ENCODE measurements at places on chromosomes 3 and 15.

GRCh38 chr3:147941969-147942368 is 532.8 kb downstream of the ZIC1 start:
- DNase-seq, result no peak

DNA sequence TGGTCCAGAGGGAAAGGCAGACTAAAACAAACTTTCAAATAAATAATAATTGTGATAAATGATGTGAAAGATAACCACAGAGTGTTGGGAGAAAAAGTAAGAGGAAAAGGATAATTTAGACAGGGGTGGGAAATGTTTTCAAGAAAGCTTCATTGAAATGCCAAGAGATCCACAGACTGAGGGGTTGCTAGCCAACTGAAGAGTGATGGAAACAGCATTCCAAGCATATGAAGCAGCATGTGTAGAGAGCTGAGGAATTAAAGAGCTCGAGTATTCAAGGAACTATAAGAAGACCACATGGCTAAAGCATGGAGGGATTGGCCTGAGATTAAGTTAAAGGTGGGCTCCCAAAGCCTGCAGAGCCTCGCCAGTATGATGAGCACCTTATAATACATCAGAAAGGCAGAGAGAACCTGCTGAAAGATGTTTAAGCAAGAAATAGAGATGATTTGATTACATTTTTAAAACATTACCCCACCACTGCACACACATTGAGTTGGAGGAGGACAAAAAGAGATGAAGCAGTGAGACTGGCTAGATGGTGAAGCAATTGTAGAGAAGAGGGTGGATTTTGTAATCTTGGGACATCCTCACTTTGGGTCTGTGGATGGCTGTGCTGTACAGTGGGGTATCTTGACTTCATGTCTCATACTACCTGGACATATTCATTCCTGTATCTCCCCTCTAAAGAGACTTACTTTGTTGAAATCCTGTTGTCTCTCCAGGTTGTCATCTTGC is 100.8 kb downstream of the STAC start:
- no peak for DNase-seq

DNA sequence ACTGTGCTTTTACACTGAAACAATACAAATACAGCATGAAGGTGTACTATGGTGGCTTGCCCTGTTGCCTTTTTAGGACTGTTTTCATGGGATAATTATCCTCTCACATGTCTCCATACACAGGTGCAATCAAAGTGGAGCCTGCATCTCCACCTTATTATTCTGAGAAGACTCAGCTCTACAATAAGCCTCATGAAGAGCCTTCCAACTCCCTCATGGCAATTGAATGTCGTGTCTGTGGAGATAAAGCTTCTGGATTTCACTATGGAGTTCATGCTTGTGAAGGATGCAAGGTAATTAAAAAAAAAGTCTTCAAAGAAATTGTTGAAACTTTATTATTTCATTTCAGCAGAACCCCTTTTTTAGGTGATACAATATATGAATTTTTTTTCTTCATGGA is 92.3 kb downstream of the PPARG start:
- DNase-seq, result no peak

DNA sequence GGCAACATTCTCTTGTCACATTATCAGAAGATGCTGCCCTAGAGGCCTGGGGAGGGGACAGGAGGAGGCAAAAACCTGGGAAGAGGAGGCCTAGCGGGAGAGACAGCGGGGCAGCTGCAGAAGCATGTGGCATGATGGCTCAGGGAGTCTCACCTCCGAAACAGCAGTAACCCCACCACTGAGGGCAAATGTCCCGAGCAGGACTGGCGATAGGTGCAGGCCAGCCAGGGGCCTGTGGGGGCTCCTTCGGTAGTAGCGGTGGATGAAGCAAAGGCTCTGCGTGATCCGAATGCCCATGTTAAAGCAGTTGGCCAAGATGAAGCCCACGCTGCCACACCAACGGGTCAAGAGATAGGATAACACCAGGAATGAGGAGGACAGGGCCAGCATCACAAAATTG is 38.0 kb downstream of the RFT1 start:
- DNase-seq, result no peak

DNA sequence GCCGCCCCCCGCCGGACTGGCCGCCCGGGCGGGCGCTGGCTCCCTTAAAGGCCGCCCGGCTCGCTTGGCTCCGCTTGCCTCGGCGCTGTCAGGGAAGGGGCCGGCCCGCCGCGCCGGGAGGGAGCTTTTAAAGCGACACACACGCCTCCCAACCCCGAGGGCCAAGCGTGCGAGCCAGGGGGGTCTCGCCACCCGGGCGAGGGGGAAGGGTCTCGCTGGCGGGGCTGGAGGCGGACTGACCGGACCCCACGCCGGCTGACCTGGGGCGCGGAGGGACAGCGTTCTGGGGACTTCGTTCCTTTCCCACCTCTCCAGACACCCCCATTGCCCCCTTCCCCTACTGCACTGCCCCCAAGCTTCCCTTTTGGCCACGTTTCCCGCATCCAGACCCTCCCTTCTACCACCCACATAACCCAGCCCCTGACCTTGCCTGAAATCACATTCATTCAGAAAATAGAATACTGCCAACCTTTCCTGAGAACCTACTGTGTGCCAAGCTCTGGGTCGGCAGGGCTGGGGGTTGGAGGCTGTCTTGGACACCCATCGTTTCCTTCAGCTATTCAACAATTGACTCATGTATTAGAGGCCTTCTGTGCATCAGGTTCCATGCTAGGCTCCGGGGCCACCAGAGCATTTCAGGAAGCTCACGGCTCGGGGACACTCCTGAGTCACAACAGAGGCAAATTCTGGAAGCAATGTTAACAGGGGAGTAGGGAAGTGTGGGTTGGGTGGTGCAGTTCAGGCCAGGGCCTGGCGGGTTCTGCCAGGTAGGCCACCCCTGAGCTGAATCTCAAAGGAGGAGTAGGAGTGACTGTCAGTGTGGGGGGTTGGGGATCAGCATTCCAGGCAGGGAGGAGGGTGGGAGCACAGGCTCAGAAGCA is at the start of gene INSYN1:
Gene INSYN1, minus strand, starts transcription at position 102 of the 881 bp plus-strand sequence. CDS start 2,221 bp downstream, outside the sequence.
- peak; percentile 59 for DNase-seq

GRCh38 chr3:147656023-147656422 is 246.9 kb downstream of the ZIC1 start:
- DNase-seq, result no peak

DNA sequence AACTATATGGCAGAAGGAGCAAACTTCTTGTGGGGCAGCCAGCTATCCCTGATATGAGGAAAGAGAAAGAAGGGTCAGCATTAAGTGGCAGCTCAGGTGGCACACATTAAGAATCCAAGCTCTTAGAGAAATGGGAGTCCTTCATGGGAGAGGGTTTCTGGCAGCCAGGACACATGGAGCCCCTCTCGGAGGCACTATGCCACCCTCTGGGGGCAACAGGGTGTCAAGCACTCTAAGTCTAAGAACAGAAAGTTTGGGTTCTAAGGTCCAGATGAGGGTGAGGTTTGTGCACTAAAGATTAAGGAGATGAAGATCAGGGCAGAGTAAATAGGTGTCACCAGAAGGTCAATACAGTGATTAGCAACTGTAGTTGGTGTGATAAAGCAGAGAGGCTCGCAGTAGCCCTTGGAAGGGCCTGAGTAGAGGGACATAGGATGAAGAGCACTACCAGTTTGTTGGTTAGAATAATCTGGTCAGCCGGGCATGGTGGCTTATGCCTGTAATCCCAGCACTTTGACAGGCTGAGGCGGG is 89.3 kb downstream of the ST6GAL1 start:
- DNase-seq, result no peak

DNA sequence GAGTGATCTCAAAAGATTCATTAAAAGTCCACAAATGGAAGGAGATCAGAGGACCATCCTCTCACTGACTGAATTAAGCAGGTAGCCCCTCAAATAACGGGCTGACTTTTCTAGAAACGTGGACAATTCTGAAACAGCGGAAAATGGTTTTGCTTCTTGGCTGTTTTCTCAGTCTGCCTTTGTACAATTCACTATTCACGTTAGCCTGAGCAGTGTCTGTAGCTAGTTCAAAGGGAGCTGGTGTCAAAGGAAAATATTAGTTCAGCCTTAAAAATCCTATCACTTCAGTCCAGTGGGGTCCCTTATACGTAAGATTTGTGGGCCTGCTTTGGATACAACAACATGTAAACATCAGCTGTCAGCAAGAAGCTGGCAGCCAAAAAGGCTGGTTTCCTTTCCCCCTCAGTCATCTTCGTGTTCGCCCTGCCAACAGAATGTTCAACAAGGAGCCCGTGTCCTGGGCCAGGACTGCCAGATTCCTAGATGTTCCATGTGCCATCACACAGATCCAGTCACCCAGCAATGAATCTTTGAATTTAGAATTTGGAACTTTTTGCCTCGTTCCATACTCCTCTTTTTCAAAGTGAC is 19.3 kb downstream of the LMCD1 start:
- peak; percentile 65 for DNase-seq

- DNase-seq, result peak; percentile 77
Measured at GRCh38 chr3:150412561-150413231, 4.6 kb downstream of the TSC22D2 start.

DNA sequence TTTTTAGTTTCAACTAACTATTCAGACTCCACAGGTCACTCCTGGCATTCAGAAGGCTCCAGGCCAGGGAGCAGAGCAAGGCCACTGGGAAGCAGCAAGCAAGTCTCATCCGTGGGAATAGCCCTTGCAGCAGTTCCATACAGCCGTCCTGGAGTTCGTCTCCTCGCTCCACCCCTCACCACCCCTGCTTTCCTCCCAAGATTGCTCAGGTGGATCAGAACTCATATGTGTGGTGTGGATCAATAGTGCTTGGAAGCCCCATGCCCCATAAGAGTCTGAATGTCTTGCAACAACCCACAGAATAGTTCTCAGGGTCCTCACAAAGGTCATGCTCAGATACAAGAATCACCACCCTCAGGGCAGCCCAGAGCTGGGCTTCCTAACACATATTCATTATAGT is 44.5 kb downstream of the SUSD5 start:
- DNase-seq, result no peak

- DNase-seq, result no peak
Measured at GRCh38 chr3:73324203-73325155, 263.0 kb downstream of the EBLN2 start.

- peak; percentile 81 for DNase-seq
Measured at GRCh38 chr3:12436514-12437220, 47.6 kb upstream of the TSEN2 start.

DNA sequence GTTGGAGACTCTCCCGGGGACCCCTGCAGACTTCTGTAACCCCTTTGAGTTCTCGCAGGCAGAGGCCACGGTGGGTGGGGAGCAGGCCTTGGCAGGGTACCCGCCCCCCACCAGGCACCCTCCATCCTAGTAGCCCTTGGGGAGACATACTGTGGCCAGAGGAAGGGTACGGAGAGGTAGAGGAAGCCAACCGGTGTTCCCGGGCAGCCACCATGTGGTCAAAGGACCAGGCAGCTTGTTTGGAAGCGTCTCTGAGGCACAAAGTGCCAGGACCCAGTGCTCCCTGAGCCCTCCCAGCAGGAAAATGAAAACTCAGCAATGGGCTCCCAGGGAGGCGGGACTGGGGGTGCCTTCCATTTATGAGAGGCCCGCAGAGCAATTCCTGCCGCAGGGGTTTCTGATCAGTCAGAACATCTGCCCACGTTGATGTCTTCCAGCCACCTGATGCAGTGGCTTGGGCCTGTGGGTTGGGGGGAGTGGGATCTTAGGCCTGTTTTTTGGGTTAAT is 53.0 kb upstream of the CGNL1 start:
- DNase-seq, result no peak

- DNase-seq, result no peak
Measured at GRCh38 chr3:197242784-197243432, 55.5 kb downstream of the DLG1 start.

DNA sequence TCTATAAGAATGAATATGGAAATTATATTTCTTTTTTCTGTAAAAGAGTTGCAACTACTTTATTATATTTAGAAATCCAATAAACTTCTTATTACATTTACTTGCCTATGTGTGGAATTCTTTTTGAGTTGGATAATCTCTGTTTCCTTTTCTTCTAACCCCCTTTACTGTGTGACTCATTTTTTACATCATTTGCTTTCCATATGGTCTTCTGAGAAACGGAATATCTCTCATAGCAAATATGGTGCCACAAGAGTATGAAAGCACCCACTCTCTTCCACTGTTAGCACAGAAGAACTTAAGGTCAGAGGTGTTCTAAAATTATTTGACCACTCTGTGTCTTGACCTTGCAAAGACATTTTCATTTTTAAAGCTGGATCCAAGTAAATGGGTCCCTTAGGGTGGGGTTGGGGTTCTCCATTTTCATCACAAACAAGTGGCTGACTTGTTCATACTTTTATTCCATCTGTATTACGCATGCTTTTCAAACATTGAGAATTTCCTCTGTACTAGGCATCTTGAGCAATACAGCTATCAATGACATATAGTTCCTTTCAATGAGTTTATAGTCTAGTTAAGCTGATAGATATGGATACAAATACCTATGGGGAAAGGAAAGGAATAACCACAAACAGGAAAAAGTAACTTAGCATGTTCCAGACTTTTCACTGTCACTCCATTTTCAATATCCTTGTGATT is 281.1 kb upstream of the TPRG1 start:
- peak; percentile 79 for DNase-seq

DNA sequence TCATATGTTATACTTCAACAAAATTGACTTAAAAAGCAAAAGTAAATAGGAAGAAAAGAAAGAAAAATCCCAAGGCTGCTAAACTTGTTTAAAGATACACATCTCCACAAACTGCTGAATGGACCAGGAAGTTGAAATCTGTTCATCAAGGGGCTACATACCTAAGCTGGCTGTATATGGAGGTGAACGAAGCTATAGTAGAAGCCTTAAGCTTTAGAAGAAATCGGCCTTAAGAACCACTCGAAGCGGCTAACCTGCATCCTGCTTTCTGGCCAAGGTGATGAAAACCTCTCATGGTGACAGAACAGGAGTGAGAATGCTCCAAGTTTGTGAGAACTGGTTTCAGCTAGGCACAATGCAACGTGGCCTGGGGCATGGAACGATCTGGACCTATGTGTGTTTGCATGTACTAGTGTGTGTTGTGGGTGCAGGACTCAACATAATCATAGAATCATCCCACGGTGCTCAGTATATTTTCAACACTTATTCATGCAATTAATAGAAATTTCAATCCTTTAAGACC is 31.3 kb upstream of the SPTBN5 start:
- no peak for DNase-seq

GRCh38 chr15:26073430-26074333 is 210.6 kb upstream of the ATP10A start:
- DNase-seq, result no peak

- DNase-seq, result peak; percentile 63
Measured at GRCh38 chr3:140472306-140473020, 205.4 kb upstream of the TRIM42 start.

GRCh38 chr3:111538681-111539083 is 3.3 kb upstream of the CD96 start:
- peak; percentile 78 for DNase-seq

DNA sequence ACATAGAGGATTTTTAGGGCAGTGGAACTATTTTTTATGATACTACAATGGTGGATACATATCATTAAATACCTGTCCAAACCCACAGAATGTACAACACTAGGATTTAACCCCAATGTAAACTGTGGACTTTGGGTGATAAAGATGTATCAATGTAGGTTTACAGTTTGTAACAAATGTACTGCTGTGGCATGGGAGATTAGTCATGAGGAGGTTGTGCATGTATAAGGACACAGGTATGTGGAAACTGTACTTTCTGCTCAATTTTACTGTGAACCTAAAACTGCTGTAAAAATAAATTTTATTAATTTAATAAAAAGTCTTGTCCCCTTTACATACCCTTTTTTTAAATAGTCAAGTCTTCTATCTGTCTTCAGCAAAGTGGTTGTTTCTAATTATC is 322.5 kb upstream of the EPHA3 start:
- DNase-seq, result no peak

GRCh38 chr15:38300395-38300794 is 47.8 kb downstream of the SPRED1 start:
- peak; percentile 48 for DNase-seq

GRCh38 chr3:31937225-31937624 is 43.8 kb downstream of the OSBPL10 start:
- peak; percentile 17 for DNase-seq

Data from cardiac fibroblast (primary cell).